ENCODE measurements at places on chromosomes 5 and 9.
A peak's percentile ranks its signal among the peaks of the same experiment; 100 is the strongest.

DNA sequence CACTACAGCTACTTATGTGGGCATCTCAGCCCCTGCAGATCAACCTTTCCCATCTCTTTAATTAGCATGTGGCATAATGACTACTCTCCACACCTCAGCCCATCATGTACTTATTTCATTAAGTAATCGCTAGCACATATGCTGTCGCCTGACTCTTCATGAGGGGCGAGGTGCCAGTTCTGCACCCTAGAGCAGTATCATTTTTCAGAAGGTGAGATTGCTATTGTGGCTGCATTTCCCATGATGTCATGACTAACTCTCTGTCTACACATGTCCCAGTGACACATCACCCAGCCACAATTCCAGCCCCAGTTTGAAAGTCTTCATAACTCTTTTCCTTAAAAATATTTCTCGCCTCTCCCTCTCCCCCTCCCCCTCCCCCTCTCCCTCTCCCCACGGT lies 7.6 kb upstream of the F2RL1 start:
- no peak for DNase-seq

- no peak for DNase-seq
Measured at GRCh38 chr5:73816656-73817420, 190.8 kb downstream of the ARHGEF28 start.

DNA sequence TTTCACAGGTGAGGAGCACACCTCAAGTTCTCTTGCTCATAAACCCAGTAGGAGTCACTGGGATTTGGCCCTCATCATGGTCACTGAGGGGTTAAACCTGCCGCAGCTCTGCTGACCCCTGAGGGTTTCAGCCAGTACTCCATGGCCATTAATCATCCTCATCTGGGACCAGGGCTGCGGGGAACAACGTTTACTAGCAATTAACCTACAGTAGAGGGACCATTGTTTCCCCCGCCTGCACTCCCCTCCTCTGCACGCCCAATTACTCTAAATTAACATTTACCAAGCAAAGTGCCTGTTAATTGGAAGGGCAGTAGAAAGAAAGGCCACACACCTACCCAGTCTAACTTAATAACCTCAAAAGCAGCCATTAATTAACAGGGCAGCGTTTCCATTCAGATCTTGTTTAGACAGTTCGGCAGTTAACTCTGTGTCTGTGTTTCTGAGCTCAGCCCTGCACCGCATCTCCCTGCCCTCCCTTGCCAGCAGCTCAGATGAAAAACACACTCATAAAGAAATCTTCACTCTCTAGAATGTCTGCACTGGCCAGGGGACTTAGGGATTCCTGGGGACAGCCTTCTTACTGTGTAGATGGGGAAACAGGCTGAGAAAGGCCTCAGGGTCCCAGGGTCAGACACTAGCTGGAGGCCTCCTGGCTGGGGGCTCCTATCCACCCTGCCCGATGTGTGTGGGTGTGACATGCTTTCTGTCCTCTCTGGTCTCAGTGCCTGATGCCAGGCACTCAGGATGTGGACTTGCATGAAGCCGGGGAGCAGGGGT lies 51.6 kb downstream of the ALG2 start:
- peak; percentile 26 for DNase-seq

GRCh38 chr5:145204743-145205142 lies 630.4 kb downstream of the PRELID2 start:
- DNase-seq: no peak

DNA sequence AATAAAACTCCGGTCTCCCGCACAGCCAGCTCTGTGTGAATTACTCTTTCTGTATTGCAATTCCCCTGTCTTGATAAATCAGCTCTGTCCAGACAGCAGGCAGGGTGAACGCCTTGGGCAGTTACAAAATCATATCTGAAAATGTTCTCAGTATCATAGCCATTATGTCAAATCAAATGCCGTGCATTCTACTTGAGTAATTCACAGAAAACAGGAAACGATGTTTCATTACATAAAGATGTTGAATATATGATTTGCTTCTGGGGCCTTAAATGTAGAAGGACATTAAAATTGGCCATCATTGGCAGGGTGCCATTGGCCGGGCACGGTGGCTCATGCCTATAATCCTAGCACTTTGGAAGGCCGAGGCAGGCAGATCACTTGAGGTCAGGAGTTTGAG lies 8.5 kb downstream of the POLR3G start:
- no peak for DNase-seq

DNA sequence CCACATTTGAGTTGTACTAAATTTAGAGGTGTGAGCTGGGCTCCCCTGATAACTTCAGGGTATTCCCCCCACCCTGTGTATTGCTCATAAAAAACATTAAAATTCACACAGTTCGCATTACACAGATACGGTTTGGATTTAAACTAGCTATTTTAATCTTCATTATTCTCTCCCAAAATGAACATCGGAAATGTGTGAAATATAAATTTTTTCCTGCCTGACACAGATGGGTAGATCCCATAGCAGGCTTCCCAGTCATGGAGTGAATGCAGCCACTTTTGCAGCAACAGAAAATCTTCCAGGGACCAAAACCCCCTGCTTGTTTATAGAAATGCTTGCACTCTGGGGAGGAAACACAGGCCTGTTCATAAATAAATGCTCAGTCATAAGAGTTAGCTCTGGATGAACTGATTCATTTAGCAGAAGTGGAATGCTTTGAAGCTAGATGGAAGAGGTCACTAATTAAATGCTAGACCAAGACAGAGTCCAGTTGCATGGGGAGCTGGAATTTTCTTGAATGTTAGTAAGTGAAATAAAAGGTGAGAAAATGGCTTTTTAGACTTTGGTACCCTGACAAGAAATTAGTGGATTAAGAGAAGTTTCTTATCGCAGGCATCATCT lies 115.6 kb downstream of the PDE8B start:
- no peak for DNase-seq

GRCh38 chr9:4062966-4063365 lies 236.9 kb downstream of the GLIS3 start:
- no peak for DNase-seq

DNA sequence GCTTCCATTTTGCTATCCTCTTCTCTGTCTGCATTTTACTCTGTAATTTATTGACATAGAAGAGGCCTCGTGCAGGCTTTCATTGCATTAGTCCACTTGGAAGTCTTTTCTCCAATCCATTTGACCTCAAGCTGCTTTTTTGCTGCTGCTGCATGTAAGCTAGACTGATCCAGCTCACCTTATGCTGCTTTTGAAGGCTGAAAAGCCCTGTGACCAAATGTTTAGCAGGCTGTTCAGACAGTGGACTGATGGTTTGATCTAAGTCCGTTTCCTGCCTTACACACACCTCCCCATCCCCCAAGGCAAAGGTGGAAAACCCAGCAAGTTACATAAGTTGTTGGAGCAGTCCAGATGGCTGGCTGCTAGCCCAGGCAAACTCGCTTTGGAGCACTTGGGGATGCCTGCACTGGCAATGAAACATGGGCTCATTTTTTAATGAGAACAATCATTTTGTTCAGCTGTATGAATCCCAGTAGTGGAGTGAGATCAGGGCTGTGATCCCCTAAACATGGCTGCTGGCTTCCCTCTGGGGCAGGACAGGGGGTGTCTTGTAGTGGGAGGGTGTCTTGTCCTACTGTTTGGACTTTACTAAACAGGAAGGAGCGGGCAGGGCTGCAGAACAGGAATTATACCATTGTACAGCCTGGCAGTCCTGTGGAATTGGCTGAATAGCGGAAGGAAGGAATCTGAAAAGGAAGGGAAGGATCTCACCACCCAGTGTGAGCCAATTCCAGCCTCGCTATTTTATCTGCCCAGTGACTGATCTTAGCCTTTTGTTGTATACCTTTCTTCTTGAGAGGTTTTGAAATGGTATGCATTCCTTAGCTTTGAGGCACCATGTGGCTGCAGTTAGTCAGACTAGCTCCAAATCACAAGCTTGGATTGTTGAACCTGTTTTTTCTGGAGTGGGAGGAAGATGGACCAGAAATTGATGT lies 212.0 kb downstream of the ARHGAP26 start:
- DNase-seq: no peak

DNA sequence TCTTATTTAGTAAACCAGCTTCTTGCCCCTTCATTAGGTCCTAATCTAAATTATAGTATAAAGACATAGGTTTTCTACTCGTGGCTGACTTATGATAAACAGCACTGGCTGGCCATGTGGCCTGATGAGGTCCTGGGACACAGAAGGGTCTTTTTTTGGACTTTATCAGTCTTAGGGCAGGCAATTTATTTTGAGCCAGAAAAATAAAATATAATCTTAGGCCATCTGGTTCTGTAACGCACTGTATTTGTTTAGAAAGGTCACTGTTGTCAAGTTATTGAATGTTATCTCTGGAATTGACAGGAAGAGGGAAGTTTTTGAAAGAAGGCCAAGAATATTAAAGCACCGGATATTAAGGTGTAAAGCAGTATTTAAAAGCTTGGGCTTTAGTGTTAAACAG lies 53.9 kb downstream of the RFX3 start:
- no peak for DNase-seq

DNA sequence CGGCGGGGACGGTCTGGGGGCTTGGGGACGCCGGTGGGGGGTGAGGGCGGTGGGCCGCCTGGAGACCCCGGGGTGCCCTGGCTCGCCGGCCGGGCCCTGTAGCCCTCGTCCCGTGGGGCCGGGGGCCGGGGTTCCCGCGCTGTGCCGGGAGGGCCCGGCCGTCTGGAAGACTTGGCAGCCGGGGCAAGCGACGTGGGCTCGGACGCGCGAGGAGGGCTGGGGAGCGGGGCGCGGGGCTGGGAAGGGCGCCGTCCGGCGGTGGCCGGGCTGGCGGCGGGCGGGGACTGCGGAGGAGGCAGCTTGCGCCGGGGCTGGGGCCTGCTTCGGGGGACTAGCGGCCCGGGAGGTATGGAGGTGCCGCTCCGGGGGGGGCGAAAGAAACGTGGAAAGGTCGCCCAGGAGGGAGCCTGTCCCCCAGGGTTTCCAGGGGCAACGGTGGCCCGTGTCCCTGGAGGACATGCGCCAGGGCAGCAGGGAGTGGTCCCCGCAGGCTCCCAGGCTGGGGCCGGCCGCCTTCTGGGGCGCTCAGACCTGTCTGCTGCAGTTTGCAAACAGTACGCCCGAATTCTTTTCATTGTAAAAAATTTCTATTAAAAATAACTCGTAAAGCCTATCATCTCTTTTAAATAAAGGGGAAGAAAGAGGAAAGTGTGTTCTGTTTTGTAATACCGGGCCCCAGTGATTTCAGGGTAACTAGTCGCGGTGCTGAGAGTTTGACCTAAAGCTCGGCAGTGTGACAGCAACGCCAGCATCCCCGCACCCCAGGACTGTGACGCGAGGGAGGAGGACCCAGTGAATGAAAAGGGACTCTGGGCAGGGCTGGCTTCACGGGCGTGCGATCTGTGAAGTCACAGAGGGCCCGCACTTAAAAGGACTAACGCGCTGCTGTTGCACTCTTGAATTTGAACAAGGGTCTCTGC lies 752 bp upstream of the ANKH start:
- peak; percentile 58 for DNase-seq

DNA sequence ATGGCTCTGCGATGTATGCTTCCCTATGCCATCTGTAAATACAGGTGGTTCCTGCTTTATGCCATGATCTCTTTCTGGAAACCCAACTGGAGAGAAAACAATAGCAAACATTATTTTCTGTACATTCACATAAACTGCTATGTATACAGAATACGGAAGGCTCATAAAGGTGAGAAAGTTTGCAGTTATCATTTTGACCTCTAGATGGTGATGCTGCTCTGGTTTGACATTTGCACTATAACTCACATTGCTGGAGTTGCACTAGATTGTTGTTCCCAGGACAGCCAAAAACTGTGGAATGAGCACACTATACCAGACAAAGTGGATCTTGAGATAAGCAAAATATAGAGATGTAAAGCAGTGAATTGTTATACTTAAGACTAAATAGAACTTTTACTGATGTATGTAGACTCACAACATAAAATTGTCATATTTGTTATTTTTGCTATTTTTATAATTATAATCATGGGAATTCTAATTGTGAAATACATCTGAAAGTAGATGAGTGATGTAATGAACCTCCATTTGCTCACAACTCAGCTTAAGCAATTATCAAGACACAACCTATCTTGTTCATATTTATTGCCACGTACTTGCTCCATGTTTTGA lies 246.5 kb downstream of the PTPRD start:
- DNase-seq: peak; percentile 39

DNA sequence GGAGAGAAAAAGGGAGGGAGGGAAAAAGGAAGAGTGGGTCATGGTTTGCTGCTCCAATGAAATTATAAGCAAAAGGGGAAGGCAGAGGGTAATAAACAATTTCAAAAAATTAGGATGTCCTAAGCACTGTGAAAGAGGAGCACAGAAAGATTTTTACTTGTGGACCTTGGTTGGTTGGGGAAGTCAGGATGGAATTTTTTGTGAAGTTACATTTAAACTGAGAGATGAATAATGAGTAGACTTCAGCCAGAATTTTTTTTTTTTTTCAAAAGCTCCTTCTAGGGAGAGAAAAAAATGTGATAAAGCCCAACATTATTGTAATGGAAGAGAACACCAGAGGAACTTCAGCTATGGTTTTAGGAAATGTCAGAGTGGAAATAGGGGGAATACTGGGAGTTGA lies 515.9 kb upstream of the PAPPA start:
- DNase-seq: no peak

DNA sequence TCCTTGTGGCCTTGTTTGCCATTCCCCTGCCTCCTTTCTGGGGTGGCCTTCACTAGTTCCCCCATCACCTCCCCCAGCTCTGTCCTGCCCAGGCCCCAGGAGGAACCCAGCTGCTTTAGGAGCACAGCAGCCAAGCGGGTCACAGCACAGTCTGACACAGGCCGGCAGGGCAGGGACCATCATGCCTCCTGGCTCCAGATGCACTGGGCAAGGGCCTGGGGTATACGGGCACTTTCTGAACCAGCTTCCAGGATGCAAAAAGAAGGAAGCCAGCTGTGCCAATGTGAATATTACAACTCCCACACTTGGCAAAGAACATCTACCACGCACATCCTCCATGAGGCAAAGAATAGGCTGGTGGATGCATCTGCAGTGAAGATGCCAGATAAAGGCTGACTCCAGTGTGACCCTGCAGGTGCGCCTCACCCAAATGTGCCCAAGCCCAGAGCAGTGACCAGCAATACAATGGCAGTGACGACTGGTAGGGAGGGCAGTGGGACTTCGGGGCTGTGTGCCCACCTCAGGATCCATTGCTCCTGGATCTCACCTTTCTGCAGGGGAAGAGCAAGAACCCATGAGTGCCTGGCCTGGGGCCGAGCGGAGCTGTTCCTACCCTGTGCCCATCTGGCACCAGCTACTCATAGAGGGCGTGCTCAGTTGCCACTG lies 6.3 kb upstream of the IL3 start:
- DNase-seq: peak; percentile 1

DNA sequence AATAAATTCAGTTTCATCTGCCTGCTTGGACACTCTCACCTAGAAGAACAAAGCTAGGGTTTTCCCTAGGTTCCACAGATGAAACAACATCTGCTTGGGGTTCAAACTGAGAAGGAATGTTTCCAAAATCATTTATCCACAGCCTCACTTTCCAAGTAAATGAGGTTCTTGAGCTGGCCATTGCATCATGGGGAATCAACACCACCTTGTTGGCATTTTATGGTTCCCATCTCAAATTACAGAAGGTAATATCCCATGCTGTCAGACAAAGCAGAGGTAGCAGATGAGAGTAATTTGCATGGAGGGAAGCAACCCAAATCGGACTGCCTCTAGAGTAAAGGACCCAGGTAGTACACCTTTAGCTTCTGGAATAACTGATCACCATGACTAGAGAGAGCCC lies 10.5 kb upstream of the NR4A3 start:
- no peak for DNase-seq

Data from endothelial cell (in vitro differentiated cells).